ENCODE measurements at places on chromosomes 6 and 20.

DNA sequence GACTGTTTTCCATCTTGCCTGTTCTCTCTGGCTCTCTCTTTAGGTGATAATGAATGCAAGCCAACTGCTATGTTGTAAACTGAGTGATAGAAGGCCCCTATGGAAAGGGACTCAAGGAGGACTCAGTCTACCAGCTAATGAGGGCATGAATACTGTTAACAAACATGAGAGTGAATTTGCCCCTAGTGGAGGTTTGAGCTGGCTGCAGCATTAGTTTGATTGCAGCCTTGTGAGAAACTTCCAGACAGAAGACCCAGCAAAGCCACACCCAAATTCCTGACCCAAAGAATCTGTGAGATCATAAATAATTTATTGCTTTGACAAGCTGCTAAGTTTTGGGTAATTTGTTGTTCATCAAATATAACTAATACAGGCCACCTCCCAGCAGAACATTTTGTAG, 50.0 kb upstream of the PLCB1 start:
- no peak for DNase-seq

DNA sequence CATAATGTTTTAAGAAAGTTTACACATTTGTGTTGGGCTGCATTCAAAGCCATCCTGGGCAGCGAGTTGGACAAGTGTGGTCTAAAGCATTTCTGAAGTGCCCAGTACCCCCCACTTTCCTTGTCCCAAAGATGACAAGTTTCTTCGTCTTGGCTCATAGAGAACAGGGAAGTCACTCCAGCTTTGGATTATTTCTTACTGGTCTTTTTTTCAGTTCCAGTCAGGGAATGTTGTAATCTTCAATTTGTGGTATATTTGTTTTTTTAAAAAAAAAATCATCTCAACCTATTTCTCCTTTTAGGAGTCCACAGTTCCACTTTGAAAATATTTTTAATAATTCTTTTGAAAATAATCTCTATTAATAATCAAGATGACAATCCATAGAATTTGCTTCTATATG, 34.0 kb downstream of the SLX4IP start:
- no peak for DNase-seq

DNA sequence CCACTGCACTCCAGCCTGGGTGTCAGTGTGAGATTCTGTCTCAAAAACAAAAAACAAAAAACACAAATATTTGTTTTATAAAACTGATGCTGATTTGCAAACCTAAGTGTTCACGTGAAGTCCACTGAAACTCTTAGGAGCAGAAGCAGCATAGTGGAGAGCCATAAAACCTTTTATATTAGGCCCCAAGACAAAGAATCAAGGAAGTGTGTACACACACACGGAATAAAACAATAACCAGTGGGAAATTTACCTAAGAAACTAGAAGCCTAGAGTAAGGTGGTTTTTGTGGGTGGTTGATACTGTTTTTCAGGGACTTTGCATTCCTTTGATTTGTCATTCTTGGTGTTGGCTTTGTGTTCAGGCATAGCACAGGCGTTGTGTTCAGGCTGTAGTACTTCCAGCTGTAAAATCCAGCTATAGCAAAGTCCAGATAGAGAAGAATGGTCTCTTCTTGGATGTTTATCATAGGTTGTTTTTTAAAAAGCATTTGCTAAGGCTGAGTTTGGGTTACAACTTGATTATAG, 61.3 kb downstream of the ATRN start:
- DNase-seq, result no peak

GRCh38 chr20:600736-601135, 9.4 kb downstream of the TCF15 start:
- DNase-seq, result no peak

DNA sequence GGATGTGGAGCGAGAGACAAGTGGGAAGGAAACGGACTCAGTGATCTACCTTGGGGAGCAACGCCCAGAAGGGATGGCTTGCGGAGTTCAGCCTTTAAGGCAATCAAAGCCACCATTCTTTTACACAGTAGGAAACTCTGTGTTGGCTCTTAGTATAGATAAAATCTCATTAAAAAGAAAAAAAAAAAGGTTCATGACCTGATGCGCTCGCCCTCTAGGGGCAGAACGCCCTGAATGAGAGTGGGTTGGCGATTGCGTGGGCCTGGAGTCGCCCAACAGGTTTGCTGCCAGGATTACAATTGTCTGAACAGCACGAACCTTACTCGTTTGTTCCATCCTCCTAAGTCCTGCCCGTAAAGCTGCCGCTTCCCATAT, 1.2 kb downstream of the TPD52L1 start:
- no peak for DNase-seq

GRCh38 chr6:49333345-49334125, 129.5 kb downstream of the MMUT start:
- no peak for DNase-seq

DNA sequence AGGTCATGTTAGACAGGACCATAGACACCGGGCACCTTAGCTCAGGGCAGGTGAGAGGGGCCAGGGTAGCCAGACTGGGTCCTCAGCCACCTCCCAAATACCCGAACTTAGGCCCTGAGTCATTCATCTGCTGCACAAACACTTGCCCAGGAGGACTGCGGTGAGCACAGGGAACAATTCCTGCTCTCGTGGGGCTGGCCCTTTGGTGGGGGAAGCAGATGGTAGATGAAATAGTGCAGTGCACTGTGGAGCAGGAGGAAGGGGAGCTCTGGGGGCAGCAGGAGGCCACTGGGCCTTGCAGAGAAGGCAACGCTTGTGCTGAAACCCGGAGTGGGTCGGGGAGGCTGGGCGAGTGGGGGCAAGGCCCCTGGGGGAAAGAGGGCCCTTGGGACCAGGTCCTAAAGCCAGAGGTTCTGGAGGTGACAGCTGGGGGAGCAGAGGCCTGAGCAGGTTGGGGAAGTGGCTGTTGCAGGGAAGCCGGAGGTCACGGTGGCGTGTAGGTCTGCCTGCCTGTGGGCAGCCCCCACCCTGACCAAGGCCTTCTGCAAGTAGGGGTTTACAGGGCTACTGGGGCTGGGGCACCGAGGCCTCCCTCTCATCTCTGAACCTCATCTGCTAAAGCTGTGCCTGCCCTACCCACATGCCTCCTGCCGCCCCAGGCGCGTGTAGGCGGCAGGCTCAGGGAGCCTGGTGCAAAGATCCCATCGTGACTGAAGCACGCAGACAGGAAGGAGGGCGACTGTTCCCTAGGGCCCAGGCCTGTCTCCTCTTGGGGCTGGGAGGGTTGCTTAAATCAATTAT, 4.7 kb upstream of the NPBWR2 start:
- no peak for DNase-seq

Measured in tibial nerve (tissue), 4 donors.